SHP77 (cell line): ENCODE measurements at places on chromosomes 7 and 10.

GRCh38 chr7:79340212-79340611 is 113.3 kb downstream of the MAGI2 start:
- DNase-seq, result no peak

DNA sequence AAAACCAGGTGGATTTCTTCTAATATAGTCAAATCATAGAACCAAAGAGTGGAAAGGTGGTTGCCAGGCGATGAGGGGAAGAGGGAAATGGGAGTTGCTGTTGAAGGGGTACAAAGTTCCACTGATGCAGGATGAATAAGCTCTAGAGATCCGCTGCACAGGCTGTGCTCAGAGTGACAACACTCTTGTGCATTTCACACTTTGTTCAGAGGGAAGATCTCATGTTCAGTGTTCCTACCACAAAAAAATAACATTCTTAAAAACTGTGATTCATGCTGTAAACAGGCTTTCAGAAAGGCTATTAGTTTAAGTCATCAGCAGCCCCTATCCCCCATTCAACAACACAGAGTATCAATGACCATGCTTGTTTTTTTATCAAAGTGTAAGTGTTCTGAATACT is 213.8 kb downstream of the COBL start:
- DNase-seq, result no peak

GRCh38 chr7:38518541-38518940 is 112.6 kb downstream of the AMPH start:
- no peak for DNase-seq

DNA sequence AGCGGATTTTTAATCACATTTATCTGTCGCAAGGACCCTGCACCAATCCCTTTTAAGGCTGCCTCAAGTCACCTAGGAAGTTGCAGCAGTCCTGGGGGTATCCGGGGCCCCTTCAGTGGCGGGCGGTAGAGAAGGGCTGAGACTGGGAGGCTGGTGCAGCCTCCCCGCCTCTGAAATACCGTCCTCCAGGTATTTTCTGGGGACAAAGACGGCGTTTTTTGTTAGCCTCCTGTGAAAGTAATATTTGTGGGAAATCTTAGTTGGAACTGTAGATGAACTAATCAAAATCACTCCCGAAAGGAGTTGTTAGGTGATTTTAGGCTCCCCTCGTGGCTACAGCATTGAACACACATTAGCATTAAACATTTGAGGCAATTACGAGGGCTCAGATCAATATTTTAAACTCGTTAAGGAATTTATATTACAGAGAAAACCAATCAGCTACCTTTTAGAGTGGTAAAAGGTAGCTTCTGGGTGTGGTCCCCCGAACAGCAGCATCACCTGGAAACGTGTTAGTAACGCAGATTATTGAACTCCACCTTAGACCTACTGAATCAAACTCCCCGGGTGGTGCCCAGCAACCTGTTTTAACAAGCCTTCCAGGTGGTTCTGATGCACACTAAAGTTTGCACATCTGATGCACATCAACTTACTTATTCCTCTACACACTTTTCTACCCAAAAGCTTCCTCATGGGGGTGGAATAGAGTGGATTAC is 530 bp upstream of the ANXA7 start:
- no peak for DNase-seq

GRCh38 chr7:42694894-42695507 is 216.9 kb downstream of the C7orf25 start:
- no peak for DNase-seq

DNA sequence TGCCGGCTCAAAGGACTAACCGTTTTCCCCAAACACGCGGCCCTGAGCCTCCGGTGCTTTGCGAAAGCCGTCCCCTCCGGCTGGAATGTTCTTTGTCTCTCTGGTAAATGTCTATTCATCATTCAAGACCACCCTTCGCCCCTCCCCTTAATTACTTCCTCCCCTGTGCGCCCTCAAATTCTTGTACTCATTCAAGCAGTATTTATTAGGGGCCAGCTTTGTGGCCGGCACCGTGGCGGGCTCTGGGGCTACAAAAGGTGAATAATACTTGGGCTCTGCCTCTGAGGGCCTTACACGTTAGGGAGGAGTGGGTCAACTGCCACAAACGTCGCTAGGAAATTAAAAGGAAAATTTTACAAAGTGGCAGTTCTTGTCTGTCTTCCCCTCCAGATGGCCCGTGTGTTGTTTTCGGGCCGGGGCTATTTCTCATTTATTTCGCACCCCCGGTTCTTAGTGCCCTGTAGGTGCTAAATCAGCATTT is 1.5 kb upstream of the MEST start:
- no peak for DNase-seq

GRCh38 chr10:49110684-49111319 is 4.5 kb downstream of the VSTM4 start:
- DNase-seq, result no peak

- no peak for DNase-seq
Measured at GRCh38 chr7:44604941-44605340, 1.5 kb upstream of the OGDH start.

DNA sequence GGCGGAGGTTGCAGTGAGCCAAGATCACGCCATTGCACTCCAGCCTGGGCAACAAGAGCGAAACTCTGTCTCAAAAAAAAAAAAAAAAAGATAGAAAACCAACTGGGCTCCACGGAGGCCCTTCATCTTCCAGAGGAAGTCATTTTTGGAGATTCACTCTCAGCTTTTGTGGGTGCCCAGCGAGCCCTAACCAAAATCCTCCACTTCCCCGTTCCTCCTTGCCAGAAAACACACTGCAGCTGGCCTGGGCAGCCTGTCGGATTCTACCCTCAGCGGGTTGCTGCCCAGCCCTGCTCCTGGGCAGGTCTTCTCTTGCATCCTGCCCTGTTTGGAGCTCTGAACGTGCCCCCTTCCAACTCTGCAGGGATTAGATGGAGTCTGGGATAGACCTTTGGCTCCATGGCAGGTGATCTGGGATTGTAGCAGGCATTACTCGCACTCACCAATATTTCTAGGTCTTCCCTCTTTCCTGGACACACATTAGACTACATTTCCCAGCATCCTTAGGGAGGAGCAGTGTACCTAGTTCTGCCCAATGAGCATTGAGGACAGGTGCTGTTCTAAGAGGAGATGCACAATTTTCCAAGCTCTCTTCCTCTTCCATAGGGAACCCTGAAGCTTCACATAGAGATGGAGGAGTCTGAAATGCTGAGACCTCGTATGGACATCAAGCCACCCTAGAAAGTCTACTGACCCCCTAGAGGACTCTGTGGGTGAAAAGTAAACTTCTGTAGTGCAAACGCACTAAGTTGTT is 4.6 kb downstream of the GRID2IP start:
- no peak for DNase-seq

DNA sequence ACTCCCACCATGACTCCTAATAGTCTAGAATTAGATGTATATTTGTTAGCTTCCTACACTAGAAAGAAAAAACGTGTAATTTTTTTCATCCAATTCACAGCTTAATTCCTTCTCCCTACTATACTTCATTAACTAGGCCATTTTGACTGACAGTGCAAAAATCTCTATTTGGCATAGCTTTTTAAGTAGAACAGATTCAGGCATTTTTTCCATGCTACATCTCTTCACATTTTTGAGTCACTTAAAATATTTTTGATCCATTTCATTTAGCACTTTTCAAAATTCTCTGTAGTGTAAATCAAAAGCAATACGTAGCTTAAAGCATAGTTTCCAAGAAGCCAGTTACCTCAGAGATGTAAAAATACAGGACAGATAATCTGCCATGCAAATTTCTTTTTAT is 391.1 kb upstream of the NPVF start:
- no peak for DNase-seq

DNA sequence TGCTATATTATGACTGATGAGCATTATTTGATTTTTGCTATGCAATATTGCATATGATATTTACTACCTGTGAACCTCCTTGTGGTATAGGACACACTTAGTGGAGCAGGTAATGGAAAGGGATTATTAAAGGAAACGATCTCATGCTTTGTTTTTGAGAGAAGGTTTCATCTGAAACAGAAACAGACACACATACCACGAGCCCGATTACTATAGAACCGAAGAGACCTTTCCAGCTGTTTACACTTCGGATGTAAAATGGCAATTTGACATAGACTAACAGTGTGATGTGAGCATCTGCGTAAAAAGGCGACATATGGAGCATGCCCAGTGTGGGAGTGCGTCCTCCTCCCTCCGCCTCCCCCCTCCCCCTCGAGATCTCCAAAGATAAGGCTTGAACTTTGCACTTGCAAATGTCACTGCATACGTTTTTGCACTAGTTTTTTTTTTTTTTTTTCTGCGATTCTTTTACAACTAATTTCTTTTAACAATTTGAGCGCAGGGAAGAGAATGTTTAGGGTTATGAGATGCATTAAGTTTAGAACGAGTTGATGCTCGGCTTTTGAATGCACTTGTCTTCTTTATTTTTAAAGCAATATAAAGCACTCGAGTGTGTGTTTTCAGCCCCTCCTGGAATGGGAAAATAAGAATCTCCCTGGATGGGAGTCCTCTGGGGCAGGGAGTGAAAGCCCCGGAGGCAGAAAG is 251.0 kb downstream of the NSUN6 start:
- peak; percentile 48 for DNase-seq

GRCh38 chr7:1969459-1970284 is 263.1 kb downstream of the MAD1L1 start:
- no peak for DNase-seq

DNA sequence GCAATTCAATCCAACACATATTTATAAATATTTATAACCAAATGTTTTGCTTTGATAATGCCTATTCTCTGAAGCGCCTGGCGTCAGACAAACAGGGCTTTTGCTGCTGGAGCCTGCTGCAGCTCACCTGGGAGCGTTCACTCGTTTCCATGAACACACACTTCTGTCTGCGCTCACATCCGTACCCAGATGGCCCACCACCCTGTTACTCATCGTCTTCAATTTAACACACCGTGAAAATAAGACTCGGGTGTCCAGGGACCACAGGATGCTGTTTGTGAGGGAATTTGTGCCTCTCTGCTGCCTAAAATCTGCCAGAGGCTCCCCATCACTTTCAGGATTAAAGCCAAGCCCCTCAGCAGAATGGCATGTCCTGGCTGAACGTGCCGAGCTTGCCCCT is 74.1 kb downstream of the SLIT1 start:
- no peak for DNase-seq

DNA sequence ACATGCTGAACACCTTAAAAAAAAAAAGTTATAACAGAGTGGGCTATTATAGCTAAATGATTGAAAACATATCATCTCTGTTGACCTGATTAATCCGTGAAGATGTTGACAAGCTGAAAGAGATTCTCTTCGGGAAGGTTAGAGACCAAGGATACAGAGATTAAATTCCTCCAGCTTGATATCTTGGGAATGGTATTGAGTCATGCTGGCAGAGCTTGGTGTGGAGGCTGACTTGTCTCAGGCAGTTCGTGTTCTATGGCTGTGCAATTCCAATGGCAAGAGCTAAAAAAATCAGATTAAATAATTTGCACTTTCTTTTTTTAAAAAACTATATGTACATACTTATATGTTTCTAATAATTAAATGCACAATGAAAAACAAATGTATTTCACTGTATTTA is 24.9 kb upstream of the CACNA2D1 start:
- DNase-seq, result no peak

GRCh38 chr7:19713676-19714075 is 4.8 kb upstream of the POLR1F start:
- DNase-seq, result peak; percentile 31

- no peak for DNase-seq
Measured at GRCh38 chr7:134705716-134706115, 59.1 kb downstream of the BPGM start.

DNA sequence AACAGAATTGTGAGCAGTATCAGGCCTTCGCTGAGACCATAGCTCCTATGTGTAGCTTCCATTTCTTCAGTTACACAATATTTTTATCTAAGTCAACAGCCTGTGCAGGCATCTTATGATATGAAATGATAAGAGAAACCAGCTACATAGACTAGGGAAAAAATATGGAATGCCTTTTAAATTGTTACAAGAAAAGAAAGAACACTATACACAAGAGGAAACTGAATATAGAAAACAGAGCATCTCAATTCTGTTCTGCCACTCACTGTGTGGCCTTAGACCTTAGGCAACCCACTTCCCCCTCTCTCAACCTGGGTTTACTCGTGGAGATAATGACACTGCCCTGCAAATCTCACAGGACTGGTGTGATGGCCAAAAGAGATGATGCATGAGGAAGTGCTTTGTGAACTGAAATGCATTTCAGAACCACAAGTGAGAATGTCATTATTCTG is 132.9 kb downstream of the LRRN3 start:
- no peak for DNase-seq

DNA sequence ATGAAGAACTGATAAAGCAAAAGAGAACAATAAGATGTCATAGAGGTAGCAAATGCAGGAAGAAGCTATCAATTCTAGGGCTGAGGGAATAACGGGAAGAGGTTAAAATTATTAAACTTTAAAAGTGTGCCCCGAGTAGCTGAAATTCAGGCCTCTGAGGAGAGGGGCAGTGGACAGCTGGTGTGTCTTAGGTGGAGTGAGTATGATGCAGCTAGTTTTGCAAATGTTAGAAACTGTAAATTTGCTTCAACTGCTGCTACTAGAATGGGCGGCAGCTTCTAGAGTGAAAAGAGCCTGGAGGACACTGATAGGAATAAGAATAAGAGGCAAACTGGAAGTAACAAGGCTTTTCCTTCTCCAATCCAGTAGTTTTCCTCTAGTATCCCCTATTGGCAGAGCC is 87.3 kb downstream of the SDHAF3 start:
- DNase-seq, result no peak

GRCh38 chr10:21502348-21502740 is 23.1 kb downstream of the SKIDA1 start:
- no peak for DNase-seq

DNA sequence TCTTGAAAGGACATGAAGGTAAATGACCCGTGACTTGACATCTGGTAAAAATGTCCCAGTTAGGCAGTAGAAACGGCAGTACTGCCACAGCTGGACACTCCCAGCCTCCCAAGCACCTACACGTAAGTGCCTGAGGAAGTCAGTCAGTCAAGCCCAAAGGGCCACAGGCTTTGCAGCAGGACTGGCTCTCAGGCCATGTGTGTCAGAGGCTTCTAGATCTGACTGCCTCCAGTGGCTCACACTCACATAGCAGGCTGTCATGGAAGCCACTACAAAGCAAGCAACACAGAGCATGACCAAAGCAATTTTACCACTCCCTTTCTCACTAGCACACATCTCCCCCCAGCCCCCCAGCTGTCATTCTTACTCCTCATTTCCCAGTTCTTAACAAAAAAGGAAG is 17.8 kb upstream of the CCNJ start:
- no peak for DNase-seq

DNA sequence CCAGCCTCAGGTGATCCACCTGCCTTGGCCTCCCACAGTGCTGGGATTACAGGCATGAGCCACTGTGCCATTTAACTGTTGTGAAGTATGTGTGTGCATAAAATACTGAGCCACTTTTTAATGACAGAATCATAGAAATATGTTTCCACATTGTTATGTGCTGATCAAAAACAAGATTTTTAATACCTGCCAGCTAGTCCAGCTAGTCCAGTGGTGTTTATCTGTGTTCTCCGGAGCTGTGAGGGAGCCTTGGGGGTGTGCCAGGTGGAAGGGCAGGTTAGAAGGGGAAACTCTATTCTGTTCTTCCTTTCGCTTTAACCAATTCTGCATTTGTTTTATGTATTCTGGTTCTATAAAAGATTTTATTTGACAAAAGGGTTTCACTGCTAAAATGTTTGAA is 7.0 kb downstream of the FAM221A start:
- no peak for DNase-seq

- DNase-seq, result no peak
Measured at GRCh38 chr10:35178331-35178730, 51.7 kb downstream of the CREM start.
